BJ (cell line): ENCODE measurements at places on chromosomes 3 and 15. TPM values are rescaled to one million over a fixed set of nuclear protein-coding genes. Genes with fewer than 3 reads are reported as not detected.
A peak's percentile ranks its signal among the peaks of the same experiment; 100 is the strongest.

GRCh38 chr3:138593488-138594149 is 441 bp downstream of the CEP70 start:
- DNase-seq = no peak

GRCh38 chr15:97425596-97425995 is 534.9 kb upstream of the ARRDC4 start:
- DNase-seq = no peak

- DNase-seq = no peak
These were observed 100.6 kb downstream of the IL1RAP start for GRCh38 chr3:190614226-190615059.

DNA sequence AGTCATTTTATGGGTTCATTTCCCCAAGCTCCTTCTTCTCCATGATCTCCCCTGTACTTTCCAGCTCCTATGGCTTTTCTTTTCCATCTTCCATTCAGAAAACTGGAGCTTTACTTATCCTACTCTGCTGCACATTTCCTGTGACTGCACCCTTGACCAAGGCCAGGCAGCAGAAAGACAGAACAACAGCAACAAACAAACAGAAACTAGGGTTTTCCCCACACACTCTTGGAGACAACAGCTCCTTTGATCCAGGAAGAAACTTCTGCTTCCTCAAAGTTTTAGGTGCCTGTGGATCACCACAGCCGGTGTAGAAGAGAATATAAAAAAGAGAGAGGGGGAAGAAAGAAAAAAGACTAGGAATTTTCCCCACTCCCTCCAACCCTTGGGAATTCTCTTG is 342.3 kb upstream of the CFAP20DC start:
- DNase-seq = no peak

GRCh38 chr3:184568924-184569829 is 7.6 kb downstream of the EPHB3 start:
- peak; percentile 93 for DNase-seq

DNA sequence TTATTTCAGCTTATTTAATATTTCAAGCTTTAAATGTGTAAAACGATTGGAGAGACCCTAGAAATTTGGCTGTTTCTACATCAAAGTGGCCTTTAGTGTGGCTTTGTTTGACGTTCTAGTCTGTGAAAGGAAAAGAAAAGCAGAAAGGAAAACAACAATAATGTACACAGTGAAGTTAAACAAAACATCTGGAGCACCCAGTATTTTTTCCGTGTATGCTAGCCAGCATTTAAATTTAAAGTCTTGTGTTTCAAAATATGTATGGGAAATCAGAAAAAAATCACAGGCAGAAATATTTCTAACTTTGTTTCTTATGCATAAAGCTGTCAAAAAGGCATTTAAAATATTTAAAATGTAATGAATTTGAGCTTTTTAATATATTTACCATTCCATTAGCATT is 218.1 kb downstream of the NAALADL2 start:
- DNase-seq = no peak

Gene DNASE1L3
- polyA plus RNA-seq = not detected in 2 replicates
